Stimulated activated CD8-positive, alpha-beta memory T cell treated with anti-CD3 and anti-CD28 coated beads, Interleukin-4, amount 100 ng/mL, for 4 hours (primary cell): ENCODE measurements at places on chromosomes 6 and 20.

- no peak for DNase-seq
These were observed 118.9 kb downstream of the ARMC2 start for GRCh38 chr6:108966855-108967755.

- DNase-seq: no peak
These were observed 55.7 kb upstream of the IPCEF1 start for GRCh38 chr6:154412106-154412820.

DNA sequence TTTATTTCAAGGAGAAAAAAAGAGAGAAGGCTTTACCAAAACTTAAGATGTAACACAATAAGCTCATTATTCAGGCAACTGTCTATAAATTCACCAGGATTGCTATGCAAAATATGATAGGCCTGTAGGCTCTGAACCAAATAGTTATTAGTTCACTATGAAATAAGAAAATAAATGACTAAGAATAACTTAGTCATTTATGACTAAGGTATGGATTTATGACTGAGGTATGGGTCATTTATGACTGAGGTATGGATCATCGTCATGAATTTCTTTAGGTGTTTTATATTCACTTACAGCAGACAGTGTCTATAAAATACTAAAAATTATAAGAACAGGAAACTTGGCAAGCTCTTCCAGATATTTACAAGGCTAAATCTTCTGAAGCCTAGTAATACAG is 52.1 kb upstream of the SNX9 start:
- DNase-seq: no peak

DNA sequence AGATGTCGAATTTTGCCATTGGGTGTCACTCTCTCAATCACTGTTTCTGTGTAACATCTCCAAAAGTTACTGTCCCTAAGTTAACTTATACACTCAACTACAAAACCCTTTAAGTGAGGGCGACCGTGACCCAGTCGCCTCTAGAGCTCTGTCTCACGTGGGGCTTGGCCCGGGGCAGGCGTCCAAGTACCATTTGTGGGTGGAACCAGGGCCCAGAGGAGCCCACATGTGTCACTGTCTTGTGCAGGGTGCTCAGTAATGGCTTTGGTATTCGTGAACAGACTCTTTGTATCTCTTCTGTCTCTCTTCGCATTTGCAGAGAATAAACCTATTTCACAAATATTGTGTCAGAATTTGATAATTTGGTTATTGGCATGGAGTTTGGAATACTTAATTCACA is 109.9 kb upstream of the THBS2 start:
- no peak for DNase-seq

DNA sequence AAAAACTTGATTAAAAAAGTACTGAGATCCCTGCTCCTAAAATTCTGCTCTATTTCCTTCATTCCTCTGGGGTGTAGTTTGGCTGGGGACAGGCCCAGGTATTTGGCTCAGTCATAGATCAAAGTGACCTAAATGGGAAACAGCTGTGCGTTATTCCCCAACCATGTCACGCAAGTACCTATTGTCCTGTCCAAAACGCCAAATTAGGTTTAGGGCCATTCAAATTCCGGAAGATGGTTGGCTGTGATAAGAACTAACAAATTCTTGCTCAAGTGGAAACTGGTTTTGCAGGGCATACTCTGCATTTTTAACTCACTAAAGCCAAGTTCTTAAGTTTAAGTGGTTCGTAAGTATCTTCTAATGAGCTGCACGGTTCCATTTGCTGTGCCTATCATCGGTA is 147.6 kb upstream of the TMEM170B start:
- no peak for DNase-seq

DNA sequence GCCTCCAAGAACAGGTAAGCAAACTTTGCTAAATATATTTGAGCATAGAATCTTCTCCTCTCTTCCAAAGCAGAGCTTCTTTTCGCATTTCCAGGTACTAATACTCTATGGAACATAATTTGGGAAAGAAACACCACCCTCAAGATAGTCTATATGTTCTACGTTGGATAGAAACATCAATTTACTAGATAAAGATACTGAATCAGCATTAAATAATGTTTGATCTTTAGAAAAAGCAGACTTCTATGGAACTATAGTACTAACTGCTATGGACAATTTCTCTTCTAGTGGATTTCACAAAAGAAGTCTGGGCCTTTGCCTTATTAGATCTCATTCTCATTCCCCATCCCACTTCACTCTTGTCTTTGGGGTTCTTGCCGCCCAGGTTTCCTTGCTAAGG is 103.0 kb downstream of the CDK19 start:
- no peak for DNase-seq
